ENCODE measurements at places on chromosomes 3 and 15.

DNA sequence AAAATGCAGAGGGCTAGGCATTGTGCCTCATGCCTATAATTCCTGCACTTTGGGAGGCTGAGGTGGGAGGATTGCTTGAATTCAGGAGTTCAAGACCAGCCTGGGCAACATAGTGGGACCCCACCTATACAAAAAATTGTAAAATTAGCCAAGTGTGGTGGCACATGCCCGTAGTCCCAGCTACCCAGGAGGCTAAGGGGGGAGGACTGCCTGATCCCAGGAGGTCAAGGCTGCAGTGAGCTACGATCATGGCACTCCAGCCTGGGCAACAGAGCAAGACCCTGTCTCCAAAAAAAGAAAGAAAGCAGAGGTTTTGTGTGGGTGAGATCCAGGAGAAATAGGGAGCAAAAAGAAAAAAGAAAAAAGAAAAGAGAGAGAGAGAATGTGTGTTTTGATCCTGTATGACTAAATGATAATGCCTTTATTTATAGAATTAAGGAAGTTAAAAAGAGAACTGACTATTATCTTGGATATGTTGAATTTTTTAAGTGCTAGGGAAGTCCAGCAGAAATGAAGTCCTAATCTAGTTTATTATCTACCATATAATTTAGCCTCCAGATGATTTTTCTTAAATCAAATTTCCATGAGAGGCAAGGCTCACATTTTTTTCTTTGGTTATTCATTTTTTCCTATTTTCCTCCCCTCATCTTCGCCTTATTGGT is 4.8 kb downstream of the TTBK2 start:
- DNase-seq = no peak

GRCh38 chr3:18501679-18502343 is 76.7 kb upstream of the SATB1 start:
- DNase-seq = peak; percentile 57

- DNase-seq = peak; percentile 73
Observed at GRCh38 chr15:40354408-40355171, 3.4 kb upstream of the DISP2 start.

- no peak for DNase-seq
Observed at GRCh38 chr3:23106666-23107065, 96.5 kb upstream of the UBE2E2 start.

- no peak for DNase-seq
Observed at GRCh38 chr3:124671106-124671505, 59.1 kb upstream of the UMPS start.

GRCh38 chr3:127644641-127645370 is 15.8 kb downstream of the PODXL2 start:
- no peak for DNase-seq

GRCh38 chr3:33041909-33042308 is 55.0 kb downstream of the GLB1 start:
- no peak for DNase-seq

GRCh38 chr3:124837730-124838186 is 49.4 kb downstream of the ITGB5 start:
- DNase-seq = peak; percentile 97

DNA sequence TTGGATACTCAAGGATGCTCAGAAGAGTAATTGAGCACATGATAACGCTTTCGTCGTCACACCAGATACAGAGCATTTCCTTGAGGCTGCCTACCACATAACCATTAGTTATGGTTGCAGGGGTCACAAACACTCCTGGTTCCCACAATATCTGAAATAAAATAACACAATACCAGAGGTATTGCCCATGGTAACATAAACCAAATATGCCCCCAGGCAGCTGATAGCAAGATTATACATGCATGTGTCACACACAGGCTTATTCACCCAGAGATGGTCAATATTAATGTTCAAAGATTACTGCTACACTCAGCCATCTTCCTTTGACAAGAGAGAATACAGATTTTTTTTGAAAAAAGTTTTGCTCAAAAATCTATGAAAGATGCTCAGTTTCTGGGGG is 7.3 kb downstream of the RPL39L start:
- no peak for DNase-seq

DNA sequence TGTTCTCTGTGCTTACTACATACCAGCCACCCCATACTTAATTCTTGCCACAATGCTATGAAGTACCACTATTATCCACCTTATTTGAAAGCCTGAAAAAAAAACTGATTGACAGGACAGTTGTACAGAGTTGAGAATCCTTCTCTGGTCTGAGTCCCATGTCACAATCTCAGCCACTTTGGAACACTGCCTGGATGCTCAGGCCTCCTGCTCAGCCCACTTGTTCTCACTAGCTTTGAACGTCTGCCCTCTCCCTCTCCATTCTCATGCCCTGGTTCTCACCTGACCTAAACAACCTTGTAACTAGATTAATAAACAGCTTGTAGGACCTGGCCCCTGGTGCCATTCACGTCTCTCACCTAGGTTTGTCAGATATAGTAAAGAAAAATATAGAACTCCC is 53.9 kb downstream of the TRIM69 start:
- no peak for DNase-seq

GRCh38 chr15:66039117-66039871 is 170.0 kb downstream of the RAB11A start:
- DNase-seq = peak; percentile 97

DNA sequence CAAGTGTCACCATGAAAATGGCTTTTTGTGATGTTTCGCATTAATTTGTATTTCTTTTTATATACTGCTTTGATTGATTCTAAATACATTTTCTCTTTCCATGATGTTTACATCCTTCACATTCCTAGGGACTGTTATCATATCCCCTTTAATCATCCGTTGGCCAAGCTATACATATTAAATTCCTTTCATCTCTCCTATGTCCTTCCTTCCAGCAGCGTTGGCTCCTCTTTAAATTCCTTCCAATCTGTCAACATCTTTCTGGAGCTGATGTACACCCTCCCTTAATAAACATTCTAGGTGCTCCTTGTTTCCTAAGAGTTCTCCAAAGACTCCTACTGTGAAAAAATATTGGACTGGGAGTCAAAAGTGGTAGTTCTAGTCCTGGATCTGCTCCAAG is 87.8 kb downstream of the IGF2BP2 start:
- DNase-seq = no peak

DNA sequence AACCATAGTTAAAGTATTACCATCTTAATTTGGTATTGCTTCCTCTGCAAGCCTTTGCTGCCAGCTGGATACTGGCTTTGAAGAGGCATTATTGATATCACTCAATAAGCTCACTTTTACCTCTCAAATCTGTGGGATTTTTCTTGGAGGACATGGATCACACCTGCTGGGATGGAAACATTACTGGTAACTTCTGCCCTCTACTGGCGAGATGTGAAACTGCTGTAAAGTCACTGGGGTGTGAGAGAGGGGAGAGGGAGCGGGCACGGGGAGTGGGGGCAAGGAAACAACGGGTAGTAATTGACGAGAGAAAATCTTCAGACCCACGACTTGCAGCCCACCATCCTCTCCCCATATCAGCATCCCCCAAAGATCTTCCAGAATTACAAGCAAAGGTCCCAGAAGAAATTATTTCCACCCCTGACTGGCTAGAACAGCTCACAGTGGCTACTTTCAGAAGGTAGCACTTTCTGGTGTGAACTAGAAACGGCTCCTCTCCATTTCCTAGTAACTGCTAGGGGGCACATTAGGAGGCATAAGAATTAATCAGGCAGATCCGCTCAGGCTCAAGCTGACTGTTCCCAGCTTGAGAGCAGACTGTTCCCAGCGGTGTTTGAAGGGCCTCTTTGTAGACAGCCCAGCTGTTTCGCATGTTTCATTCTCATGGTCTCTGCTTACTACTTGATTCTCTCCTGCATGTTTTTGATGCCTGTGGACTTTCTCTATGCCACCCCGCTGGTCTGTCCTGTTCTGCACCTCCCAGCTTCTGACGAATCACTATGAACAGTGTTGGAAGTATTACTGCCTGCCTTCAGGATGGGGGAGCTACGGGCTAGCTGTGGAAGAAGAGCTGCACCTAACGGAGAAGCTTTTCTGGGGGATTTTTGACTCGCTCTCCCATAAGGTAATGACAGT is 230.4 kb upstream of the CHRM5 start:
- peak; percentile 70 for DNase-seq

DNA sequence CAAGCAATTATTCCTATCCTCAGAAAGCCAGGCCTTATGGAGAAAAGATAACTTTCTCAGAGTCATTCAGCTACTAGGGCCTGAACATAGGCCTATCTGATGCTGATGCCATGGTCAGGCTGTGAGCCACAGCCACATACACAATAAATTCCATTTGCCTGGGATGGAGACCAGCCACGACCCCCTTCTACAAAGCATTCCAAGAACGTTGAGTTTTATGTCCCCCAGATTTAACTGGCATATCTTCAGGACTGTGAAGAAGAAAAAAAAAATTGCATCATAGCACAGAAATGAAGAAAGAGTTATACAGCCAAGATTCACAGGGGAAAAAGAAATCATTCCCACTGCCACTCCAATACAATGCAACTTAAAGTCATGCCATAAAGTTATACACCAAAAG is 100.0 kb downstream of the THBS1 start:
- no peak for DNase-seq

DNA sequence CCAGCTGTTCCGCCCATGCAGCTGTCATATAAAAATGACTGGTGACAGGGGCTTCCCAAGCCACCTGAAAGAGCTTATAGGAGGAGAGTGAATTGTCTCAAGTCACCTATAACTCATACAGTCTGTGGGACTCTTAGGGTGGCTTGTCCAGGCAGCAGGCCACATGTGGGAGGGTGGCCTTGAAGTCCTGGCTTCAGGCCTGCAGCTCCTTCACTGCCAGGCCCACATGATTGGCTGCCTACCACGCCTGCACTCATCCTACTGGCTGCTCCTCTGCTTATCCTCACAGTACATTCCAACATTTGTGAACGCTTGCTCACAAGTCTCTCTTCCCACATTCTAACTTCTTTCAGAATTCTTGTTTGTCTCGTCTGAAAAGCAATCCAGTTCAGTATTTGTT is 41.1 kb upstream of the TIPARP start:
- DNase-seq = peak; percentile 70

DNA sequence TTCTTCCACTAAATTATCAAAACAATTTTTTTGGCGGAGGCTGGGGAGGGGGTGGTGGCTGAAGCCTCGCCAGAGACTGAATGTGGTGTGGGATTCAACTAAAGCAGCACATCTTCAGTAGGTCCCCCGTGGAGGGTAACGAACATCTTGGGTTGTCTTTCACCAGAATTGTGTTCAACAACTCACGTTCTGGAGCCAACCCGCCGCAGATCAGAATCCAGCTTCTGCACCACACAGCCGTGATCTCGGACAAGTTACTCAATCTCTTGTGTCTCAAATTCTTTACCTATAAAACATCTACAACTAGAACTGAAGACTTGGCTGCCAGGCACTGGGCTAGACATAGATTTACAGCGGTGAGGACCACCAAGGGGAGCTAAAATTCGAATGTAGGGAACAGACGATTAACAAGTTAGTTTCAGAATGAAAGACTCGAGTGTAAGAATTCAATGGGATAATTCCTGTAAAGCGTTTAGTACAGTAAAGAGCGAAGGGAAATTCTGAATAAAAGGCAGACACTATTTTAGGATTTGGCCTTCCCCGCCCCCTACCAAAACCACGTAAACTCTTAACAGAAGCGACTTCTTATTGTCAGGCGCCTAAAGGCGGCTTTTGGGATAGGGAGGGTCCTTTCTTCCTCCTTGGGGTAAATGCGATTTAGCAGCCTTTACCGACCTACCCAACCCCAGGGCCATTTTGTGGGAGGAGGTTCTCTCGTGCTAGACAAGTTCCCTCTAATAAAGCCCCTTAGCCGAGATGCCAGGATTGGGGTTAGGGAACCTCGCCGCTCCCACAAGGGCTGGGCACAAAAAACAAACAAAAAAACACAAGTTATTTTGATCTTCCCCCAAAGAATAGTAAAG is 697 bp upstream of the RAB5A start:
- DNase-seq = no peak

DNA sequence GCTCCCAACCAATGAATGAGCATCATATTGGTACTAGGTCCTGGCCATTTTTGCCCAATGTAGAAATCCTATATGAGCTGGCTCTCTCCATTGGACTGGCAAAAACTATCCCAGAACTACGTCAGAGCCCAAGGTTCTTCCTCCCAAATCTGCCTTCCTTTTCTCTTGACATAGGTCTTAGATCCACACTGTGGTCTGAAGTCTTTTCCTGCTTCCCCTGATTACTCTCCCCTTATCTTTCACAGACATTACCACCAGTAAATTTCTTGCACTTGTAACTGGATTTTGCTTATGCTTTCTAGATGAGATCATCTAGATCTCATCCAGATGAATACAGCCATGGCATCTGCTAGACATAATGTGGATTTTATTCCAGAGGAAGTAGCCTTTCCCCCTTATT is 141.2 kb upstream of the GADL1 start:
- DNase-seq = no peak

DNA sequence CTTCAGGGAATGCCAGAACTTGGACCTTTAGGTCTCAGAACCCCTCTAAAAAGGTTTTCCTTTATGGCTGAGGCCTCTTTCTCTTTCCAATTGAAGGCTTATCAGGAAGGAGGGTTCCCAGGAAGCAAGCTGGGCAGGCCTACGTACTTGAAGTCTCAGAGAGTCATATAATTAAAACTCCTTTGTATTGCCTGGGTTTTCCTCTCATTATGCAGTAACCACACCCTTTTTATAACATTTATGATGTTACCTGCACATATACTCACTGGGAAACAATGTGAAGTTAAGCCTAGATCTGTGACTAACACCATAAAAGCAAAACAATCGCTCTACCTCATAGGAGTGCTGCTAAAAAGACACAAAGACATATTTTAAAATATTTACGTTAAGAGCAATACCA is 27.3 kb downstream of the SERP1 start:
- DNase-seq = no peak

- DNase-seq = peak; percentile 60
Observed at GRCh38 chr3:134028486-134029255, 1.1 kb downstream of the SLCO2A1 start.

DNA sequence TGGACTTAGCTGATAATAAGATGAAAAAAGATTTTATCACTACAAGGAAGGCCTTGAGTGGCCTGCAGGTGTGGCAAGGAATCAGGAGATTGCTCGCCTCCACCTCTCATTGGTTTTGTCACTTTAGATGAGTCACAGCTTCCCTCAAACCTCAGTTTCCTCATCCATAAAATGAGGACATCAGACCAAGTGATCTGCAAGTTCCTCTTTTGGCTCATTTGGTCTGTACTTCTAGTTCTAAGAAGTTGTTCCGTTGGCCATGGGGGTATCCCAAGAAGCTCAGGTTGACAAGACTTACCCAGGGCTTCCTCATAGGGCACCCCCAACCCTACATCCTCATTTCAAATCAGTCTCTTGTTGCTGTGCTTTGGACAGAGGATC is 254.1 kb downstream of the UACA start:
- no peak for DNase-seq

DNA sequence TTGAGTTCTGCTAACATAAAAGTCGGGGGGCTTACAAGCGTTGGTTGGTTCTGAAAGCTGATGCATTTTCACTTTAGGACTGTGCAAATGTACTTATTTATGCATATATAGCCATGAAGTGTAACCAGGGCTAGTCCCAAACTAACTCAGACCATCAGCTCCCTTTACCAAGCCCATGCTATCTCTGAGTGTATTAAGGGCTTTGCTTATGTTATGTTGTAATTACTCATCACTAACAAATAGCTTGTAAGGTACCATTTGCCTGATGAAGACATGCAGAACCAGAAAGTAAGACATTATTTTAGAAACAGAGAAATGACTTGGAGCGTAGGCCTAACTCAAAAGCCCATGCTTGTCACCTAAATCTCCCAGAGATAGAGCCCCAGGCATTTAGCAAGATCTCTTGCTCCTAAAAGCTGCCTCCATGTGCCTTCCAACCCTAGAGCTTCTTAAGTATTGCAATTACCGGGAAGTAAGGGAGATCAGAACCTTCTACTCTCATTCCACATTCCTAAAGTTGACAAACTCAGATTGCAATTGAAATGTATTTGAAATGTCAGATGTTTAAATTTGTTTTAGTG is 362.9 kb upstream of the RBMS3 start:
- peak; percentile 69 for DNase-seq

Measured in islet precursor cell (in vitro differentiated cells).